Endodermal cell (in vitro differentiated cells): ENCODE measurements at places on chromosomes 5 and 9. TPM values are rescaled to one million over a fixed set of nuclear protein-coding genes. Genes with fewer than 3 reads are reported as not detected.

- DNase-seq = no peak
- H3K4me3 ChIP-seq = no peak overlapping the region
- no peaks in the 10 kb centered on the region for H3K4me1 ChIP-seq
Measured at GRCh38 chr9:119453980-119454379, 84.7 kb upstream of the BRINP1 start.

- H3K27ac ChIP-seq = no peak overlapping the region
- H3K4me1 ChIP-seq = peaks cover under 1% of the 10 kb centered on the region
- H3K4me3 ChIP-seq = no peak overlapping the region
Measured at GRCh38 chr5:106121972-106122605, 1548.6 kb downstream of the EFNA5 start.

The WWC1 gene
- total RNA-seq = 9.0 to 20.3 TPM (median 18.3 TPM) in 3 replicates

The SLC6A18 gene
- not detected in 2 replicates for total RNA-seq
